Activated T-cell treated with anti-CD3 and anti-CD28 coated beads, Interleukin-2, amount 50 U/mL, for 72 hours (primary cell): ENCODE measurements at places on chromosomes 6 and 20. TPM values are rescaled to one million over a fixed set of nuclear protein-coding genes. Genes with fewer than 3 reads are reported as not detected.

Gene BANF2
- not detected for total RNA-seq

GRCh38 chr20:47574616-47575364 lies 73.1 kb downstream of the NCOA3 start:
- peaks cover 81% of the 10 kb centered on the region for H3K4me1 ChIP-seq
- no peak for DNase-seq
- peaks cover 23% of the 10 kb centered on the region for H3K36me3 ChIP-seq
- H3K27me3 ChIP-seq, result no peaks in the 10 kb centered on the region
- H3K27ac ChIP-seq, result no peak overlapping the region

DNA sequence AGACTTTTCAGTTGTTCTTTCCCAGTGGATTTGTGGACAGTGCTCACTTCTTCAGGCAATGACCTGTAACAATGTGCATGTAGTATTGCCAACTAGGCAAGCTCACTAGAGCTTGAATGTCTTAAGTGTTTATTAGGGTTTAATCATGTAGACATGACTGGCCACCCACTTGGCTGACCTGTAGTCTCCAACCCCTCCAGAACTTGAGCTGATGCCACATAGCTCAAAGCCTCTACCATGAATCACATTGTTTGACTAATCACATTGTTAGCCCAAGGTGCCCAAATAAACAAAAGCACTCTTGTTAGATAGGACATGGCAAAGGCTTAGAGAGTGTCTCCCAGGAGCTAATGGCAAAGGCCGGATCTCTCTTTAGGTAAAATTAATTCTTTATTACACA lies 272.7 kb downstream of the GRIK2 start:
- no peak overlapping the region for H3K4me3 ChIP-seq
- no peaks in the 10 kb centered on the region for H3K36me3 ChIP-seq
- no peaks in the 10 kb centered on the region for H3K4me1 ChIP-seq
- no peaks in the 10 kb centered on the region for H3K27me3 ChIP-seq
- no peak overlapping the region for H3K27ac ChIP-seq

- H3K4me1 ChIP-seq, result peaks cover 4% of the 10 kb centered on the region
- H3K4me3 ChIP-seq, result peak within 1 kb of the TSS; percentile 66
- H3K36me3 ChIP-seq, result no peaks in the 10 kb centered on the region
- H3K27me3 ChIP-seq, result peaks cover 51% of the 10 kb centered on the region
- peak; percentile 4 for DNase-seq
These were observed at the start of gene PRSS35 for GRCh38 chr6:83511901-83512681. Gene PRSS35 (plus strand): TSS chr6:83512534. CDS start chr6:83523442, 10,908 bp downstream.

- H3K4me3 ChIP-seq, result no peak overlapping the region
- no peak for DNase-seq
- H3K27ac ChIP-seq, result no peak overlapping the region
- no peaks in the 10 kb centered on the region for H3K27me3 ChIP-seq
- no peaks in the 10 kb centered on the region for H3K36me3 ChIP-seq
- H3K4me1 ChIP-seq, result no peaks in the 10 kb centered on the region
These were observed 1284.4 kb upstream of the ADGRB3 start for GRCh38 chr6:67350729-67351128.

GRCh38 chr6:98633886-98634285 lies 200.5 kb upstream of the POU3F2 start:
- no peaks in the 10 kb centered on the region for H3K4me1 ChIP-seq
- H3K27me3 ChIP-seq, result peaks cover 18% of the 10 kb centered on the region
- H3K4me3 ChIP-seq, result no peak overlapping the region
- no peak overlapping the region for H3K27ac ChIP-seq
- DNase-seq, result no peak
- H3K36me3 ChIP-seq, result no peaks in the 10 kb centered on the region

DNA sequence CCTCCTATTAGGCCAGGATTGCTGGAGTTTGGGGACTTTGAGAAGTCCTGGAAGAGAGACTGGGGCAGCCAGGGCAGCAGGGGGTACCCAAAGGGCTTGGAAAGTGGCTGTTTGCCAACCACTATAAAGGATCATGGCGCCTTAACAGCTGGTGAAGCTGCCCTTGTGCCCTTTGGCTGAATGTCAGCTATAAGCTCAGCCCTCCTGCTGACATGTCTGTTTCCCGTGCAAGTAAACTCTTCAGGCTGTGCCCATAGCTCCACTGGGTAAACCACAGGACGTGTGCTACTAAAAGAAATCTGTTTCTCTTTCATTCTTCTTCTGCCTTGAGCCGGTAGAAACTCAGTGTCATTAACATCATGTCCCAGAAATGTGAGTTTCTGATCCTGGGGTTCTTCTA lies 97.3 kb downstream of the CAP2 start:
- no peak overlapping the region for H3K4me3 ChIP-seq
- DNase-seq, result no peak
- no peaks in the 10 kb centered on the region for H3K36me3 ChIP-seq

DNA sequence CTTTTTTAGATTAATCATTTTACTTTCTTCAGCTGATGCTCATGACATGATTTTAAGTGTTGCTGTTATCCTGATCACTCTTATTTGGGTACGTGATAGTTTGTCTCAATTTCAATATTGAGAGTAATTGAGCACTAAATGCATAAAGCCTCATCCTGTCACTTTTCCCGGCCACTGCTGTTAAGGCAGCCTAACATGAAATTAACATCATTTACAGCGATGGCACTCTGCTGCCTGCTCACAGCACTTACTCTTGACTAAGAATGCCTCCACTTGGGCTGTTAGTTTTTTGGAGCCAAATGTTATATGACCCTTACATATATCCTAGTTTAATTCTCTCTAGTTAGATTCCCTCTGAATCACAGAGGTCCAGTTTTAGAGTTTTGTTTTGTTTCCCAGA lies 107.3 kb downstream of the SLX4IP start:
- peaks cover 7% of the 10 kb centered on the region for H3K4me1 ChIP-seq
- no peak overlapping the region for H3K4me3 ChIP-seq
- H3K36me3 ChIP-seq, result no peaks in the 10 kb centered on the region
- DNase-seq, result no peak
- no peaks in the 10 kb centered on the region for H3K27me3 ChIP-seq

DNA sequence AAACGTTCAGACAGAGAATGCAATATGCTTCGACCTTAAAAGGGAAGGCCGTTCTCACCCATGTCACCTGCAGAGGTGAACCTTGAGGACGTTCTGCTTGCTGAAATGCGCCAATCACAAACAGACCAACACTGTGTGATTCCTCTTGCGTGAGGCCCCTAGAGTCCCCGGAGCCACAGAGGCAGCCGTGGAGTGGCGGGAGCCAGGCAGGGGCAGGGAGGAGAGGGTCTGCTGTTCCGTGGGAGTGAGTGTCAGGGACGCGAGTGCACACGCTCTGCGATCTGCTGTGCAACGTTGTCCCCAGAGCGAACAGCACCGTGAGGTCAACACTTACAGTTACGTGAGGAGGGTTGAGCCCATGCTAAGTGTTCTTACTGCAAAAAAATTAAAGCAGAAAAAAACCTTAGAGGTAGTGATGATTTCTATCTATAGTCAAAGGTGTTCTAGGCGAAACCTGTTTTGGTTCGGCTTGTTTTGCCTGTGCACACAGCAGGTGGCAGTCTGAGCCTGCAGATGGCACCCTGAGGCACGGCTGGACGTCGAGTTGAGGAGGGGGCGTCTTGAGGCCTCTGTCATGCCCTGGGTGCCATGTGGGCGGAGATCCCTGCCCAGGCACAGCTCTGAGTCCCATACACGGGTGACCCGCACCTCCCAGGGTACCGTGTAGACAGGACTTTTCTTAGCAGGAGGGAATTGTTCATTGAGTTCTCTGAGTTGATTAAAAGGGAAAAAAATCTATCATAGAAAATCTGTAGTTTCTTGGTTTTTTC lies 71.7 kb upstream of the FRMD1 start:
- H3K27ac ChIP-seq, result no peak overlapping the region
- no peaks in the 10 kb centered on the region for H3K36me3 ChIP-seq
- no peak overlapping the region for H3K4me3 ChIP-seq
- H3K27me3 ChIP-seq, result no peaks in the 10 kb centered on the region
- no peaks in the 10 kb centered on the region for H3K4me1 ChIP-seq
